ENCODE measurements at places on chromosomes 6 and 20.

- no peak for DNase-seq
Measured at GRCh38 chr6:13604546-13605416, 10.4 kb upstream of the NOL7 start.

DNA sequence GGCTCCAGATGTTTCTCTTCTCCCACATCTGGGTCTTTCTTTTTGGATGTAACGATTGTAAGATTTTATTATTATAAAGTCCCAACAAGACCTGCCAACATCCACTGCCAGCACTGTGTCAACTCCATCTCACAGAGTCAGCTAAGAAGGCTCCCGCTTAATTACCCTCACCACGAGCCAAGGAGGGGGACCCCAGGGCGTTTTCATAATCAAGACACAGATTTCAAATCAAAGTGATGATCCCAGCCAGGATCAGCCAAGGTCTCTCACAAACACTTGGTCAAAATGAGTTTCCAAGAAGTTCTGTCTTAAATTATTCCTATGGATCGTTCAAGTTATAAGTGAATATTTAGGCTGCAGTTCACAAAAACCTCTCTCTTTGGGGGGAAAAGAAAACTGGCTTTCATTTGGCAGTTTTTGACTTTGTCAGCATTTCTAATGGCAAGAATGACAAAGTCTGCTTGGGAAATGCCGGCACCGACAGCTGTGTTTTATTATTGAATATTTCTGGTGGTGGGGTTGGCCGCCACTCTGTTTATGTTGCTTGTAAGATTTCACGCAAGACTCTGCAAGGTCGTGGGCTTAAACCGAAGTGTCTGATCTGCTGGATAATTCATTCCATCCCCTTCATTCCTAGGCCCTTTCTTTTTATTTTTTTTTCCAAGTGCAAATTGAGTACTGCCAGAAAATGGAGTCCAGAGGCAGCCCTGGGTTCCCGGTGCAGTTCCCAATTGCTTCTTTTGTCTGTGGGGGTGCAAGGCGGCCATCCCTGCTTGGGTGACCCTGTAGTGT lies 170.2 kb upstream of the PMEPA1 start:
- DNase-seq = no peak

- no peak for DNase-seq
Measured at GRCh38 chr20:35621560-35621946, 5.9 kb downstream of the SPAG4 start.

DNA sequence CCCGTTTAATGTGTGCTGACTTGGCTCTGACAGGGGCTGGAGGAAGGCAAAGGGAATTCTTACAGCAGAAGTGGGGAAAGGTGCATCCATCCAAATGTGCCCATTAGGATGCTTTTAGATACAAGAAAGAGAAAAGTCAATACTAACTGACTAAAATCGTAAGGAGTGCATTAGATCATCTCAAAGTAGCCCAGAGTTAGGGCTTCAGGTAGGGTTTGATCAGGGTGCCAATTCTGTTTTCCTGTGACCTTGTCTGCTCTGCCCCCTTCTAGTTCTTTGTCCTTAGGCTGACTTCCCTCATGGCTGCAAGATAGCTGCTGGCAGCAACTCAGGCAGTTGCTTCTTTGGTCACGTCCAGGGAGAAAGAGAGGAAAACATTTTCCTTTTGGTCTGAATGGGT lies 240.8 kb downstream of the CDC5L start:
- no peak for DNase-seq

DNA sequence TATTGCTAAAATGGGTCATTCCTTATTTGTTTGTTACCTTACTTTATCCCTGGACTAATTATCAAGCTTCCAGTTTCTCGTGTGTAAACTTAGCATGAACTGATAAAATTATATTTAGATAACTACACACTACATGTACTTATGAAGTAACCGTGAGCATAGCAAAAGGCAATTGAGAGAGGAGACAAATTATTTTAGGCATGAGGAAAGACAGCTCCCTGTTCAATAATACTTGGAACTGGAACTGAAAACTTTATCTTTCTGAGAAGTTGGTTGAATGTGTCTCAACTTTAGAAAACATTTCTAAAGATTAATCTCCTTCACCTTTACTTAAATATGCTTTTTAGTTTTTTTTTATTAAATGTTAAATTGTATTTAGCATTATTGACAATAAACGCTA lies 11.4 kb downstream of the CRISP3 start:
- DNase-seq = no peak

DNA sequence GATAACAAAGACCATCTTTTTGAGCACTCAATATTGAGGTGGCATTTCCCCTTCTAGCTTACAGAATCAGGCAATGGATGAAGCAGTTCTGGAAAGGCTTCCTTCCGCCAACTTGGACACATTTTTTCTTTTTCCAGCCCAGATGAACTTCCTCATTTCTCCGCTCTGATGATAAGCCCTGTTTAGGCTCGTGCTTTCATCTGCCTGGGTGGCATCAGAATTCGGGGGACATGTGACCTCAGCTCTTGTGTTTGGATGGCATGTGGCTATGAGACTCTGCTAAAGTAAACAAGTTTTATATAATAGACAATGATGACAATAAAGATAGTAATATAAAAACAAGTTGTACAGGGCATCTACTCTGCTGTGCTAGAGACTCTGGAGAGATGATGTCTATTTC lies 796.7 kb downstream of the DHX35 start:
- DNase-seq = no peak

GRCh38 chr6:13112921-13113320 lies 215.4 kb downstream of the TBC1D7 start:
- DNase-seq = no peak

- DNase-seq = no peak
Measured at GRCh38 chr6:37125774-37126492, 44.0 kb upstream of the PIM1 start.

- no peak for DNase-seq
Measured at GRCh38 chr6:166523782-166524559, 62.5 kb downstream of the RAMACL start.

GRCh38 chr6:95133578-95133977 lies 443.8 kb upstream of the MANEA start:
- peak; percentile 4 for DNase-seq

DNA sequence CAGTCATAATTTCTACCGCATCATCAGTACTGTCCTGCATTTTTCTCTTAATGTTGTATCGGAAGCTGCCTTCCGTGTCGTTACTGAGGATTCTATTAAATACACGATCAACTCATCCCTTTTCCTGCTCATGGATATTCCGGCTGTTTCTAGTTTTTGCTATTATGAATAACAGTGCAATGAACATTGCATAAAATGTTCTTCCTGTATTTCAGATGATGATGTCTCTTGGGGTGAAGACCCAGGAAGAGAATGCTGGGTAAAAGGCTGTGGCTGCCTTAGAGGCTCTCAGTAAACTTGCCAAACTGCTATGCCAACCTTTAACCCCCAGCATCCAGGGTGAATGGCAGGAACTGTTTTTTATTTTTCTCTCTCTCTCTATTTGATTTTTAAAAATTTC lies 24.1 kb upstream of the EPB41L1 start:
- no peak for DNase-seq

GRCh38 chr6:51045548-51045947 lies 226.9 kb downstream of the TFAP2B start:
- DNase-seq = no peak

GRCh38 chr20:41098703-41099250 lies 38.6 kb upstream of the PLCG1 start:
- no peak for DNase-seq

DNA sequence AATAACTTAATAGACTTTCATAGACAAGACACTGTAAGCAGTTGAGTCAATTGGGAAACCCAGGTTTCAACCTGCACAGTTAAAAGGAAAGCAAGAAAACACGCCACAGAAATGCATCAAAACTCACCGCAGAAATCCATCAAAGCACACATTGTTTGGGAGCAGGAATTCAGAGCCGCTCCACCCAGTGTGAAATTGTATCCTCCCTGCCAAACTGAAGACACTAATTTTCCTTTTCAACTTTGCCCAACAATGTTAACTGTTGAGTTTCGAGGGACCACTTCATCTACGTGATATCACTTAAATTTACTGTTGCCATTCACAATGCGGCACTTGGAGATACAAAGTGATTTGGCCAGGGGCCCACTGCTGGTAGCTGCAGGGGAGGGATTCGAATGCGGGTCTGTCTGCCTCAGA lies 92.7 kb downstream of the DACT2 start:
- no peak for DNase-seq

DNA sequence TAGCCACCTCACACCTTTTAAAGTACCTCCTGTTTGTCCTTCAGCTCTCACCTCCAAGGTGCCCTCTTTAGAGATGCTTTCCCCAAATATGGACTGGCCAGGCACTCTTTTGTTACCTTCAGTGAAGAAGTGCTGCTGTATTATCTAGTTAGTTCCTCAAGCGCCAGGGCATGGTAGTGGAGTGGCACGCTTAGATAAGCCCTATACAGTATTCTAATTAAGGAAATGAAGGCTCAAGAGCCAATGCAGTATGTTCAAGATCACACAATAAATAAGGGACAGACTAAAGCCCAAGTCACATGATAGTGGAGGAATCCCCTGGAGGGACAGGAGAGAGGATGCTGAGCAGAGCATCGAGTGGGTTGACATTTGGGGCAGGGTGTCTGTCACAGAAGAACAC lies 28.5 kb upstream of the GFOD1 start:
- no peak for DNase-seq

DNA sequence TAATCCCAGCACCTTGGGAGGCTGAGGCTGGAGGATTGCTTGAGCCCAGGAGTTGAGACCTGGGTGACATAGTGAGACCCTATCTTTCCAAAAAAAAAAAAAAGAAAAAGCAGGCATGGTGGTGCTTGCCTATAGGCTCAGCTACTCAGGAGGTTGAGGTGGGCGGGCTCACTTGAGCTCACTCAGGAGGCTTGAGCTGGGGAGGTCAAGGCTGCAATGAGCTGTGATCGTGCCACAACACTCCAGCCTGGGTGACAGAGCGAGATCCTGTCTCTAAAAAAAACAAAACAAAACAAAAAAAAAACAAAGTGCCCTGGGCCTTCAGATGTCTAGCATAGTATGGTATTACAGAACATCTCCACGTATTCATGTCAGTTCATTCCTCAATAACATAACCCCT lies 42.9 kb downstream of the ZFAND3 start:
- DNase-seq = no peak

- DNase-seq = no peak
Measured at GRCh38 chr20:1867495-1868260, 27.5 kb upstream of the SIRPA start.

DNA sequence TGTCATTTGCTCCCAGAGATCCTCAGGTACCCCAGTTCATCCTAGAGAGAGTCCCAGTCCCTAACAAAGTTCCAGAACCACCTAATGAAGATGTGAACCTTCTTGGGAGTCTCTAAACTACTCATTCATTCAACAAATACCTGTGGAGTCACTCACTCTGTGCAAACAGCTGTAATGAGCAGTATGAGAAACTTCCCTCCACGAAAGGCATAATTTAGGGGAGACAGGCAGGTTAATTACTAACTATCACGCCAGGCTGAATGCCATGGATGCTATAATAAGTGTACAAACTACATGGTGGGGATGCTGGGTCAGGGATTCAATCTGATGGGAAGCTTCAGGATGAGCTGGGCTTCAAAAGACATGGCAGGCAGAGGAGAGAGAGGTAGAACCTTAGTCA lies 70.1 kb upstream of the AFDN start:
- DNase-seq = no peak

DNA sequence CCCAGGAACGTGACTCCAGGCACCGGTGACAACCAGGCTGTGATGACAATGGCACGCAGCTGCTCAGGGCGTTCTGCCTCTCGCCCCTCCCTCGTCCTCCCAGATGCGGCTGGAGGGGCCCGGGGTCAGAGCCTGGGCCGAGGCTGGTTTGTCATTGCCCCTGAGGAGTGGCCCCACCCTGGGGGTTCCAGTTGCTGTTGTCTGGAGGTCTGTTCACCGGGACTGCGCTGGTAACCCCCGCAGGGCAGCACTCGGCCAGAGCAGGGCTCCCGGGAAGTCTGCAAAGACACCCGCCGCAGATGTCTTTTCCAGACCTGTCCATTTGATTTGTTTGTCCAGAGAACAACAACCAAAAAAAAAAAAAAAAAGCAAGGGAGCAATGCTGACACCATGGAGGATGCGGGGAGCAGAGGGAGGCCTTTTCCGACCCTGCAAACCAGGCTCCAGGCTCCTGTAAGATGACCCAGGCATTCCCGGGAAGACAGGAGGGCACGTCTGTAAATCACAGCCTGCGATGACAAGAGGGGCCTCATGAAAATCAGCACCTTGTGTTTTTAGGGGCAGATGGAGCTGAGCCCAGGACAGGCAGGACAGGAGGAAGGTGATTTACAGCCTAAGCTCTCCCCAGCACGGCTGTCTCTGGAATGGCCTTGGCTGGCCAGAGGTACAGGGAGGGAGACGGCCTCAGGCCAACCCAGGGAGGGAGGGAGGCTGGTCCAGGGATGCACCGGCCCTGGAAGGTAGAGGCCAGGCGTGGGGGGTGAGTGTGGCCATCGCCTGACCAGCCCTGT lies 189.3 kb downstream of the ERMARD start:
- no peak for DNase-seq

GRCh38 chr20:39042279-39043150 lies 80.4 kb downstream of the DHX35 start:
- DNase-seq = no peak

GRCh38 chr6:44122801-44123200 lies 4.5 kb downstream of the MRPL14 start:
- peak; percentile 53 for DNase-seq

DNA sequence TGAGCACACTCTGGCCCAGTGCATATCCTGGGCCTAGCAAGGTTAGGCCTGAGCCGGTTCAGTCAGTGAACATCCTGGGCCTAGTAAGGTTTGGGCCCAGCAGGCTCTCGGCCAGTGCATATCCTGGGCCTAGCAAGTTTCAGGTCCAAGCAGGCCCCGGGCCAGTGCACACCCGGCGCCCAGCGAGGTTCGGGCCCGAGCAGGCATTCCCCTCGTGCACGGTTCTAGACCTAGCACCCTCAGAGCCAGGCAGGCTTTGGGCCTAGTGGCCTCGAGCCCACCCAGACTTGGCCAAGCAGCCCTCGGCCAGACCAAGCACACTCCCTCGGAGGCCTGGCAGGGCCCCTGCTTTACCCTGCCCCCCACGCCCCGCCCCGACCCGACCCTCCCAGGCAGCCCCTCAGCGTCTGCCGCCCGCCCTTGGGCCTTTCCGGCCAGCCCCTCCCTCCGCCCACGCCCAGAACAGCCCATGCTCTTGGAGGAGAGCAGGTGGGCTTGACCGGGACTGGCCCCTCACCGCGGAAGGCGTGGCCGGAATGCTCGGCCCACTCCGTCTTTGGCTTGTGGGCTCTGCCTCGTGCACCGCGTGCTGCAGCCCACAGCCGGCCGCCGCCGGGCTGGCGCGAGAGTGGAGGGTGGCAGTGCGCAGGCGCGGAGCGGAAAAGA lies at the start of gene CTCFL:
CTCFL (minus strand) TSS at position 630 of the 666 bp plus-strand sequence. CDS start 935 bp downstream, outside the sequence.
- DNase-seq = no peak

DNA sequence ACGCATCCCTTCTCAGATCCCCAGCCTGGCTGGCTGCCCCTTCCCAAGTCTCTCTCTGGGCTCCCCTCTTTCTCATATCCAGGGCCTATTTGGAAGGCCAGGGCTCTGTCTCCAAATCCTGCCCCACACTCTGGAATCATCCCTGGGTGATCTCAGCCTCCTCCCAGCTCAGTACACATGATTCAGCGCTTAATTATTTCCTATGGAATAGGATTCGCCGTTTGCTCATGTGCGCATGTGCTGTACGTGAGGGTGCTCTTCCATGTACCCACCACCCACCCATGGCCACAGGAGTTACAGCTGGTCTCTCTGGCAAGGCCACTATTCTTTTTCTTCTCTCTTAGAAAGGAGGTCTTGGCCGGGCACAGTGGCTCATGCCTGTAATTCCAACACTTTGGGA lies 81.7 kb upstream of the FOXP4 start:
- no peak for DNase-seq
